Hepatocyte (in vitro differentiated cells): ENCODE measurements at places on chromosomes 11 and 22. TPM values are rescaled to one million over a fixed set of nuclear protein-coding genes. Genes with fewer than 3 reads are reported as not detected.

ENTHD1 gene
- polyA plus RNA-seq, result not detected in 2 replicates

PLAAT2 gene
- polyA plus RNA-seq, result 1.9 and 3.0 TPM in 2 replicates

MUC5AC gene
- polyA plus RNA-seq, result 0.02 and 0.08 TPM in 2 replicates

GRCh38 chr22:42905702-42906183 lies 48.7 kb upstream of the ARFGAP3 start:
- DNase-seq, result no peak
- no peak overlapping the region for H3K4me3 ChIP-seq
- H3K27me3 ChIP-seq, result no peaks in the 10 kb centered on the region
- peaks cover 7% of the 10 kb centered on the region for H3K4me1 ChIP-seq
- H3K27ac ChIP-seq, result no peak overlapping the region

- no peak for DNase-seq
- H3K4me3 ChIP-seq, result no peak overlapping the region
- H3K27ac ChIP-seq, result no peak overlapping the region
- H3K36me3 ChIP-seq, result no peaks in the 10 kb centered on the region
Observed at GRCh38 chr11:73239571-73240189, 21.6 kb downstream of the P2RY2 start.

- H3K27me3 ChIP-seq, result no peaks in the 10 kb centered on the region
- H3K4me1 ChIP-seq, result peaks cover 3% of the 10 kb centered on the region
- H3K4me3 ChIP-seq, result no peak overlapping the region
- no peak for DNase-seq
- H3K36me3 ChIP-seq, result peaks cover 10% of the 10 kb centered on the region
Observed at GRCh38 chr11:66063900-66064299, 6.2 kb upstream of the PACS1 start.
